ENCODE measurements at places on chromosomes 11 and 22.

DNA sequence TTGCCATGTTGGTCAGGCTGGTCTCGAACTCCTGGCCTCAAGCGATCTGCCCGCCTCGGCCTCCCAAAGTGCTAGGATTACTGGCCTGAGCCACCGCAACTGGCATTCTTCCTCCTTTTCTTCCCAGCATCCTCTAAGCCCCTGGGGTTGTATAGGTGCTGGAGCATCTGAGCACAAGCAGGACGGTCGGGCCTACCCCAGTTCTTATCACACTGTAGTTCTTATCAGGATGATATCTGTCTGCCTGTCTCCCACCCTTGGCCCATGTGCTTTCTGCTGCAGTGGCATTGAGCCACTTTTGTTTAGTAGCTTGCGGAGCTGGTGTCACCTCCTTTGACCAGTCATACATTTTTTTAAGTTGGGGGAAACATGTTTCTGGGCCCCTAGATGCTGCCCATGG, 1.9 kb downstream of the RHOD start:
- DNase-seq: no peak

GRCh38 chr22:22681221-22681739, 36.9 kb downstream of the GGTLC2 start:
- no peak for DNase-seq

DNA sequence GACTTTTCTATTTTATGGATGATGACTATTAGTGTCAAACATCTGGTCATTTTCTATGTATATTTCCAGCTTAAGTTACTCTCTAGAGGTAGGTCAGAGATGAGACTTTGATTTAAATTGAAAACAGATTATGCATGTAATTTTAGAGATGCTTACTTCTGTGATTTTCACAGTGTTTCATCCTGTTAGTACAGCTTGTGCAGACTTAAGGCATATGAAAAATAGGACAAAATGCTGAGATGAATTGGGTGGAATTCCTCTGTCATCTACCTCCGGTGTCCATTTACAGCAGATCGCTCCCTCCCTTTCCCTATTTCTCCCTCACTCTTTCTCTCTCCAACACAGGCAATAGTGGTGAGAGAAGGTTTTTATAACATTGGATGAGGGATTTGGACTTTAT, 14.1 kb downstream of the JAM3 start:
- no peak for DNase-seq

- no peak for DNase-seq
These were observed 26.3 kb downstream of the KLHL22 start for GRCh38 chr22:20469110-20469868.

- DNase-seq: no peak
These were observed 33.8 kb downstream of the PRDM10 start for GRCh38 chr11:129968591-129969419.

GRCh38 chr11:17552392-17553248, 5.6 kb downstream of the OTOG start:
- no peak for DNase-seq

DNA sequence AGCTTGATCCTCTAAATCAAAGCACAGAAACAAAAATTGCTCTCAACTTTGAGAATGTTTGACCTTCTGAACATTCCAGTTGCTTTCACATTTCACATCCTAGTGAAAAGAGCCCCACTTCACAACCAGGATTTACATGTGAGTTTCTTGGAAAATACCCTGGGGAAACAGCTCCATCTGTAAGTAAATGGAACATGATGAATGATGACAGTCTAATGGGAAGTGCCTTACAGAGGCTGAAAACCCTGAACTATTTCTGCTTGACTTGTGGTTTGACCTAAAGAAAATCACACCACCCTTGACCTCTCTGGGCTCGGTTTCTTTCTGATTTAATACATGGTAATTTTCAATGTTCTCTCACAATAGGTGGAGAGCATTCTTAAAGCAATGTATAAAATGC, 499.4 kb upstream of the API5 start:
- DNase-seq: no peak

DNA sequence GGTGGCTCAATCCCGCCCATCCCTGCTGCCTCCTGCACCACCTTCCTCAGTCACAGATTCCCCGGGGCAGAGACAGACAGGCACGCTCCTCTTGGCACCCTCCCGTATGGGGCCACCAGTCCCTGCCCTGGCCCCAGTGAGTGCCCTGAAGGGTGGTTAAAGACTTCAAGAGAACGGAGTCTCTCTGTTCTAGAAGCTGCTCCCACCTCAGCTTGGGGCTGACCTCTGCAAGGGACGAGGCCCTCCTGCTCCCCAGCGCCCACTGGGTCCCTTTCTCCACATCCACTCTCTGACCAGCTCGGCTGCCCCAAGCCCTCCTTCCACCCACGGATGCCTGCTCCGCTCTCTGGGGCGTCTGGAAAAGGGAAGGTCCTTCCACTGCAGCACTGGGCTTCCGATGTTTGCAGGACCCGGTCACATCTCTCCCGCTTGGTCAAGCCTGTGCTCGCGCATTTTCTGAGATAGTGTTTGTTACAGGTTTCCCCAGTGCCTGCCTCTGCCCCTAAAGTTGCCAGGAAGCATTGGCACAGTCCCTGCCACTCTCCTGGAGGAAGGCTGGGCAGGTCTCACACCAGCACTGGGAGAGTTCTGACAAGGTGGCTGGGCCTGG, 1487.9 kb downstream of the TBC1D22A start:
- no peak for DNase-seq

DNA sequence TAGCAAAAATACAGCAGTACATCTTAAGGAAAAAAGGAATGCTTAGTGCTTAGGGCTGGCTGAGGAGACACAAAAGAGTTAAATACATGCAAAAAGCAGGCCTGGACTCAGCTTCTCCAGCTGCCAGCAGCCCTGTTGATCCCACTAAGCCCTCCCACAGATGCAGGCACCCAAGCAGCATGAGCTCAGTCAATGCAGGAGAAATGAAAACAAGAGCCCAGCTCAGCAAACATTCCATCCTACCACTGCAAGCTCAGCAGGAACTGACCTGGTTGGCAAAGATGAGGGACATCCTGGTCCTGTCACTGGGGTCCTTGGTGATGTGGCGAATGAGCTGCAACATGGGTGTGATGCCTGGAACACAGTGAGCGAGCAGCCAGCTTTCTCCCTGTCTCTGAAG, 5.8 kb downstream of the CYB5R2 start:
- DNase-seq: no peak

GRCh38 chr22:43921370-43921769, 2.2 kb upstream of the PNPLA3 start:
- no peak for DNase-seq

DNA sequence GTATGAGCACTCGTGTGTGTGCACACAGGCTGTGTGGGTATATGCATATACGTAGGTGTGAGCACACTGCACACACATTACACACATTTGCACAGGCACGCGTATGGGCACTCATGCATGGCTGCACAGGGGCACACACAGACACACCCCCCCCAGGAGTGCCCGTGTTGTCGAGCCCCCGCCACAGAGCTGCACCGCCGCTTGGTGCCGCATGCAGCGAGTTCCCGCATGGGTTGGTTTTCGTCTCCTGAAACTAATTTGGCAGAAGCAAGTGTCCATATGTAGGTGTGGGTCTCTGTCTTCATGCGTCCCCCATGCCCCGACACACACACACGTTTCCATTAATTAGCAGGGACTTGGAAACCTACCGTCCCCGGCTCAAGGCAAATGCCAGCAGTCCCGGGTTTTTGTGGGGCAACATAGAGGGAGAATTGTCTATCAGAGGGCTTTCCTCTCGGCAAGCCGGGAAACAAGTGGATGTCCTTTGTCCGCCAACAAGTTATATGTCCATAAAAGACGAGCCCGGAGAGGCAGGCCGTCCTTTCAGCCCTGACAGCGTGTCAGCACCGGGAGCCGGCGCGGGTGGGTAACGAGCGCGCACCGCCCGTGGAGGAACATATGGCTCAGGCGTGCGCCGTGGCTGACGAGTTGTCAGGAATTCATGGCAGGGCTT, 1291.7 kb downstream of the BRD1 start:
- DNase-seq: no peak

DNA sequence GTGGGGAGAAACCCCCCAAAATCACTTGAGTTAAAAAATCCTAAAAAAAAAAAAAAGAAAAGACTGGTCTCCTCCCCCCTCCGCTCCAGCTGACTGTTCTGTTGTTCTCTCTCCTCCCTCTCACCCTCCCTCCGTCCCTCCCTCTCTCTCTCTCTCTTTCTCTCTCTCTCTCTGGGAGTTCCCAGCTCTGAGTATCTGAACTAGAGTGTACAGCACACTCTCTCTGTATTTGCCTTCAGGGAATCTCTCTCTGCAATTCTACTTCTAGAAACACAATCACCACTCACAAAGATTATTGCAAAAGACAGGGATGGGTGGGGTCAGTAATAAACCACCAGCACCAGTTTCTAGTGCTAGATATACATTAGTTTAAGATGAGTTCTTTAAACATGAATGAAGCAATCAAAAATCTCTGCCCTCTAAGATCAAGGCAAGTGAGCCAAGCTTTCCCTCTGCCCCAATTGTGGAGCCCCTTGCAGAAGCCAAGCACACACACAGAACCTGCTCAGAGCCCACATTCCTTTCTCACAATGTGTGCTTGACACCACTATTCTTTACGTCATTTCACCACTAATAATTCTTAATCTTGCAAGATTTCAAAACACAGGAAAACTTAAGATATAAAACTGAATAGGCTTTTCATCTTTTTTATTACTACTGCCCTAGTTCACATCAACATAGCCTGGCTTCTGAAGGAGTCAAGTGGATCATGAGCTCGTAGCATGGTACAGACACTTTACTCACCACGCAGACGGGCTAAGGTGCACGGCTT, 133.5 kb downstream of the RBFOX2 start:
- no peak for DNase-seq

- peak; percentile 18 for DNase-seq
These were observed 13.5 kb downstream of the PGA5 start for GRCh38 chr11:61254403-61255025.

DNA sequence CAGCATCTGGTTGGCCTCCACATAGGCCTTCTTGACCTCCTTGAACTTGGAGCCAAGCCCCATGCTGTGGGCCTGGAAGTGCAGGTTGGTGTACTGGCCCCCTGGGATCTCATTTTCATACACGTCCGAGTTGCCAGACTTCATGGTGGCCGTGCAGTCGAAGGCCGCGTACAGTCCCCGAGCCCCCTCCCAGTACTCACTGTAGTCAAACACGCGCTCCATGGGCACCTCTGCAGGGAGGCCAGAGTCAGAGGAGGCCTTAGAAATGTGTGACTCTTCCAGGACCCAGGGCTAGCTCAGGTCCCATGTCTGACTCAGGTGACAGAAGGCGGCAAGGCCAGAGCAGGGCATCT, 6.7 kb upstream of the LRFN4 start:
- no peak for DNase-seq

DNA sequence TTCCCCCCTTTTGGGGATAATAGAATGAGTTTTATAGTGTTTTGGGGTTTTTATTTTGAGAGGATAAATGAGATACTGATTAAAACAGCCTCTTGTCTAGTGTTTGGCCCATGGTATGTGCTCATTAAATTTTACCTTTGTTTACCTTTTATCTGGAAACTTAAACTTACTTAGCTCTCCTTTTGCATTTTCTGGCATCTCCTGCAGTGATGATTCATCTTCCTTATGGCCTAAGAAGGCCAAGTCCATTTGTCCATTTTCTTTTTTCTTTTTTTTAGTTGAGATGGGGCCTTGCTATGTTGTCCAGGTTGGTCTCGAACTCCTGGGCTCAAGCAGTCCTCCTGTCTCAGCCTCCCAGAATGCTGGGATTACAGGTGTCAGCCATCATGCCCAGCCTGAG, 156.3 kb downstream of the COMMD9 start:
- no peak for DNase-seq

- no peak for DNase-seq
These were observed 683 bp upstream of the FADS3 start for GRCh38 chr11:61892085-61892370.

GRCh38 chr11:46382646-46383403, 1.4 kb downstream of the MDK start:
- DNase-seq: peak; percentile 50

DNA sequence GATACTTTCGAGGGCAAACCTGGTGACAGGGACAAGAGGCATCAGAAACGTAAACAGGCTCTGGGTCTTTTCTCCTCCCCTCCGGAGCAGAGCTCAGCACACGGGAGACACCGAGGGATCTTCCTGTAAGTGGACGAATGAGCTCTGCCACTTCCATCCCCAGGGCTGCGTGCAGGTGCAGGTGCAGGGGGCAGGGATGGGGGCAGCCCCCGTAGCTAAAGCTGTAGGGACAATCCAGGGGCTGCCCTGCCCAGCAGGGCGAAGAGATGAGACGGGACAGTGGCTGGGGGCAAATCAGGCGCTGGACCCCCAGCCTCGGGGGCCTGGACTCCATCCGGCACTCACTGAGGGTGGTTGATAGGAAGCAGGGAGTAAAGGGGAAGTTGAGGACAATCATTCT, 505.4 kb downstream of the BRD1 start:
- DNase-seq: no peak

DNA sequence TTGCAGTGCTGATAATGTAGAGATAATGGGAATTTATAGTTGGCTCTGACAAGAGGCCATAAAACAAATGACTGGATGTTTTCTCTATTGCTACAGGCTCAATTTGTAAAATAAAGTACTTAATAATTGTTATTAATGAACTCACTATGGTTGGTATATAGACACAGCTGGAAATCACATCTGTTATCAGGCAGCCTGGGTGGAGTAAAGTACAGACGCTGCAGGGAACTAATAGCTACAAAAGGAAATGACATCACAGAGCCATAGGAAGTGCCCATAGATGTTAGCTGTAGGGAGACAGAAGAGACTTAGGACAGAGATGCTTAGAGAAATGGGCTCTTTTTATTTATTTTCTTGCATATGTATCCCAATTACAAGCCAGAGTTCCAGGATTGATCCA, 81.0 kb upstream of the SNX19 start:
- no peak for DNase-seq

- no peak for DNase-seq
These were observed 55.6 kb upstream of the RRM1 start for GRCh38 chr11:4039011-4039410.

GRCh38 chr22:35467681-35468434, 67.9 kb downstream of the MCM5 start:
- peak; percentile 80 for DNase-seq

DNA sequence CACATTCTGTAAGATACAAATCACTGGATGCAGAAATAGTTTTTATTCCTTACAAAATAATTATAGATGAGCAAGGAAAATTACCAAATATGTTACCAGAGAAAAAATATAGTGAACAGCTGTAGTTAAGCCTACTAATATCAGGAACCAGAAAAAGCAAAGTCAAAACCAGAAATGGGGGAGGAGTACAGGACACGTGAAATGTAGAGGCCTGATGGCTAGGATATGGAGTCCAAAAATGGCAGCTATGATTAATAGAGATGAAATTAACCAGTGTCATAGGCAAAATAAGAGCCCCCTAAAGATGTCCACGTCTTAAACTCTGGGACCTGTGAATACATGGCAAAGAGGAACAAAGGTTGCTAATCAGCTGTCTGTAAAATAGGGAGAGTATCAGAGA, 34.1 kb downstream of the MRE11 start:
- no peak for DNase-seq

DNA sequence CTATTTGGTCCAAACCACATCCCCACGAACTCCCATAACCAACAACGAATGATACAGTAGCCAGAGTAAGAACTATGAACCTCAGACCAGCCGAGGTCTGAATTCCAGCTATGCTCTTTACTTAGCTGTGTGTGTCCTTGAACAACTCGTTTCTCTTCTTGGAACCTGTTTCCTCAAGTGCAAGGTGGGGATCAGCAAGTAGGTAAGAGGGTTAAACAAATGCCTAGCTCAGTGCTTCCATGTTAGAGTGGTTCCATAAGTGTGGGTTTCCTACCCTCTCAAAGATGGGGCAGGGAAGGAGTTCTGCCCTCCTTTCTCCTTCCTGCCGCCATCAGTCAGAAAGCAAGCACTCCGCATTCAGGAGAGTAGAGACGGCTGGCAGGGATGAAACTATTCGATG, 283.4 kb upstream of the SYN3 start:
- no peak for DNase-seq

Data from SHP77 (cell line).